Kasumi-1 (cell line): ENCODE measurements at places on chromosomes 12 and 14.

GRCh38 chr12:22677781-22678574 is 53.0 kb downstream of the ETNK1 start:
- no peak for DNase-seq

DNA sequence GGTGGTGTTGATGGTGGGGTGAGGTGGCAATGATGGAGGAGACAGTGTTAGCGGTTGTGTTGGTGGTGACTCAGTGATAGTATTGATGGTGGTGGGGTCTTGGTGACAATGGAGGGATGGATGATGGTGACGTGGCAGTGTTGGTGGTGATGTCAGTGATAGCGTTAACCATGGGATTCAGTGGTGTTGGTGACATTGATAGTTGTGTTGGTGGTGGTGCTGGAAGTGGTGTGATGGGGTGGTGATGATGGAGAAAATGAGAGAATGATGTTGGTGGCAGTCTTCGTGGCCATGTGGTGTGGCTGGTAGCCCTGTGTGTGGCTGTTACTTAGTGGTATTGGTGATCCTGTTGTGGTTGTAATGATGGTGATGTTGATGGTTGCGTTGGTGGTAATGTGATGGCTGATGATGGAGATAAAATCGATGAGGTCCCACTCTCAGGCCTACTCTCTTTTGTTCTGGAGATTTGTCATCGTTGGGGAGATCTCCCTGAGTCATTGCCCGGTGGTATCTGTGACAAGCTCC is 2.6 kb downstream of the DTX1 start:
- no peak for DNase-seq

DNA sequence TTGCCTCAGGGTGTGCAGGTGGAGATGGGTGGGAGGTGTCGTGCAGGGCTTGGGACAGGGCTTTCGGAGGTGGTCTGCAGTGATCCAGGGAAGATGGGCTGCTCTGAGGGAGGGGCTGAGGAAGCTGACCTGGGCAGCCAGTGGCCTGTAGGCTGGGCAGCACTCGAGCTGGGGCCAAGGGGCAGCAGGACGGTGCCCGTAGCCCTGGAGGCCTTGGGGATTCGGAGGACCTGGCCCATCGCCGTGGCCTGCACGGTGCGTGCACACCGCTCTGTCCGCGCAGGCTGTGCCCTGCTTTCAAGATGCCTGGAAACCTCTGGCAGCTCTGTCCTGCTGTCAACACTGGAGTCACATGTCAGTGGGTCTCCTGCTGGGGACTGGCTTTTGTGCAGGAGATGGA is 9.1 kb downstream of the PACS2 start:
- DNase-seq, result no peak

GRCh38 chr12:265096-265495 is 2.5 kb upstream of the SLC6A13 start:
- no peak for DNase-seq

GRCh38 chr12:106508966-106509365 is 73.8 kb upstream of the RFX4 start:
- DNase-seq, result no peak

- DNase-seq, result no peak
These were observed 377.8 kb downstream of the FUT8 start for GRCh38 chr14:65790172-65790815.

DNA sequence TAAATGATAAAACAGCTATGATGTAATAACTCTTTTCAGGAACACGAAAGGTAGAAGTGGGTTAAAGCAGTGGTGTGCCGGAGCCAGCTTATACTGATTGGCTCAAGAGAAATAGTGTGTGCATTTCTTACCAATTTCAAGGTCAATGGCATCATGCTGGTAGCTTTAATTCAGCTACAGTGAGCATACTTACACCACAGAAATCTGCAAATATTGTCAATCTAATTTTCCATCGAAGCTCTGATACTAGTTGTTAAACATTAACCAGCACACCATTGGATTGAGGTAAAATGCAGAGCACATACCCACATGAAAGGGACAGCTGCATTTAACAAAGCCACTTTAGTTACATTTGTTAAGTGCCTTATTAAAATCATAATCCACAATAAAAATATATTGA is 225.7 kb downstream of the KCNC2 start:
- DNase-seq, result no peak

GRCh38 chr12:6768437-6768914 is 2.3 kb downstream of the PTMS start:
- DNase-seq, result no peak

DNA sequence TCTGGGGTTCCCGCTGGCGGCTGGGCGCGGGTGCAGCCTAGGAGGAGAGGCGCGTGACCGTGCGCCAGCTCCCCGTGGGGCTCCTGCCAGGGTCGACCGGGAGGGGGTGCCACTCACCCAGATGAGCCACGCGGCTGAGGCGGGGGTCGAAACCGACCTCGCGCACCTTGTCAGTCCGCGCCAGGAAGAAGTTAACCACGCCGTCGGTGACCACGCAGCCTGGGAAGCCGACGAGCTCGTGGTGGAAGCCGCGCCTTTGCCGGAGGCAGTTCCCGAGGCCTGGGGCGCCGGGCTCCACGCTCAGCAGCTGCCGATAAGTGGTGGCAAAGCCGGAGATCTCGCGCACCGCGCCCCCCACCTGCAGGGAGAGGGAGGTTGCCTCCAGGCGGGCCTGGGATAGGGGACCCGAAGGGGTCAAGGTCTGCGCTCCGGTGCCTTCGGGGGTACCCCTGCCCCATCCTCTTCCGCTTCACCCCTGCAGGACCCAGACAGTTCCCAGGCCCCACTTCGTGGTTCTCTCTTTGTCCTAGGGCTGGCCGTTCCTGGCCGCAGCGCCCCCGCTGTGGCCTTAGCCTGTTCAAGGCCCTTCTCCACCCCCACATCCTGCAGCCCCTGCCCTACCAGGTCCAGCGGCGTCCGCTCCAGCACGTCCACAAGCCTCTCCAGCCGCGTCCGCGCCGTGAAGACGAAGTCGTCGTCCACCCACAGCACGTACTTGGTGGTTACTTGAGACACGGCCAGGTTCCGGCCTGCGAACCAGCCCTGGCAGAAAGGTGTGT is 5.3 kb downstream of the B4GALNT1 start:
- DNase-seq, result no peak

DNA sequence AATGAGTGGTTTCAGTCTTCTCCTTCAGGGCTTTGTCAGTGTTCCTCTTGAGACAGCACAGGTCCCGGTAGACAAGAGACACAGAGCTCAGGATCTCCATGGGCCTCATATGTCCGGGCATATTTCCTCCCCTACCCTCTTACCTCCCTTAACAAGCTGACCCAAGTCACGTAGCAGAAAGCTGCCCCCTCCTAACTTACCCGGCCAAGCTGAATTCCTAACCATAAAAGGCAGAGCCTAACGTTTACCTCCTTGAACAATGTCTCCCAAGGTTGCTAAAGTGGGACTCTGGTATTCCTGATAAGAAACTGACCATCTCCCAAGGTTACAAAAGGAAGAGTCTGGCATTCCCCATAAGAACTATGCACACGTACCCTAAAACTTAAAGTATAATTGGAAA is 182.2 kb upstream of the USP15 start:
- DNase-seq, result no peak

DNA sequence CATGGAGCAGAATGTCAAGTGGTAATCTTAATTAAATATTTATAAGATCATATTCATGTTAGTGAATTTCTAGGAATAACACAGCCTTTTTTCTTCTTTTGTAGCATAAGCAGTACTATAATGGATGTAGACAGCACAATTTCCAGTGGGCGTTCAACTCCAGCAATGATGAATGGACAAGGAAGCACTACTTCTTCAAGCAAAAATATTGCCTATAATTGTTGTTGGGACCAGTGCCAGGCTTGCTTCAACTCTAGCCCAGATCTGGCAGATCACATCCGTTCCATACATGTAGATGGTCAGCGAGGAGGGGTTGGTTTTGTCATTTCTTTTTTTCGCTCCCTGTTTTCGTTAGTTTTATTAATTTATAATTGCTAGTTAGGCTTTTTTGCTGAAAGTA is 23.1 kb downstream of the AEBP2 start:
- no peak for DNase-seq

DNA sequence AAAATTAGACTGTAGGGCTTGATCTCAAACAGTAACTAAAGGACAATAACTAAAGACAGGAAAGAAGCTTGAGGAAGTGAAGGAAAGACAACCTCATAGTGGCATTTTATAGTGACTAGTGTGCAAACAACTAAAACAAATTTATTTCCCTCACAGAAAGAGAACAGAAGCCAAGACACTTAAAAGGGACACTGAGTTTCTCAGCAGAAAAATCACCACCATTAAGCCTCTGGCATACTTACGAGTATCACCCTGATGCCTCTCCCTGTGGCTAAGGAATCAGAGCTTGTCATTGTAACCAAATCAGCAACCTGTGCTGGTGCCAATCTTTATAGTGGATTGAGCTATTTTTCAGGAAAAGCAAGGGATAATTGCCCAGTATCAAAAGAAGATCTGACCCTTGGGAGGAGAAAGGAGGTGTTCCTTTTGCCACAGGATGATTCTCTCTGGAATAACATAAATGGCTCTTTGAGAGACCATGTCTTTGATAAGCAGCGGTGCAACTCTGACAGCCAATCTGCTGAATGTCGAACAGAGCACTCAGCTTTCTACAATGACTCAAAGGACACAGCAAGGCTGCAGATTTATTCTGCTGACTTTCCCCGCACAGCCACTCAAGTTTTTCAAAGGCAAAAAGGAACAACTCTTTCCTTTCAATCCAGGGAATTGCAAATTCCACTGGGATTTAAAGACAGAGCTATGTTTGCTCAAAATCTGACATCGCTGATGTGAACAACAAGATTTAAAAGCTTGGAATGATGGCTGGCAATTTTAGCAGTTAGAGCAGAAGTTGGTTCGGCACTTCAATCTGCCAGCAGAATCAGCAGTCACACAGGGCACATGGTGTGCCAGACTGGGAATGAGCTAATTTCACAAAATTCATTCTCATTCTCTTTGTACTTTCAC is 34.6 kb downstream of the ATF7 start:
- DNase-seq, result no peak

- no peak for DNase-seq
These were observed 120.9 kb upstream of the FOXN3 start for GRCh38 chr14:89537911-89538310.

- no peak for DNase-seq
These were observed 63.0 kb upstream of the PTHLH start for GRCh38 chr12:28035500-28035899.
